ENCODE measurements at places on chromosomes 7 and 10. TPM values are rescaled to one million over a fixed set of nuclear protein-coding genes. Genes with fewer than 3 reads are reported as not detected.

MAPK8 gene
- 43.5 TPM for total RNA-seq

TMEM176B gene
- 3.3 TPM for total RNA-seq

C10orf53 gene
- total RNA-seq: not detected

TDRD1 gene
- total RNA-seq: under 0.01 TPM

TAS2R38 gene
- not detected for total RNA-seq

IKZF1 gene
- total RNA-seq: 29.6 TPM

- no peak within 1 kb of the TSS for H3K27ac ChIP-seq
- H3K4me3 ChIP-seq: no peak within 1 kb of the TSS
- DNase-seq: no peak
- H3K27me3 ChIP-seq: peaks cover 5% of the 10 kb centered on the region
- H3K36me3 ChIP-seq: no peaks in the 10 kb centered on the region
- H3K4me1 ChIP-seq: peaks cover 5% of the 10 kb centered on the region
Measured at GRCh38 chr10:35605191-35605590, at the start of gene GJD4. Gene GJD4 (plus strand): TSS chr10:35605341. CDS start chr10:35605568, 227 bp downstream.

DNA sequence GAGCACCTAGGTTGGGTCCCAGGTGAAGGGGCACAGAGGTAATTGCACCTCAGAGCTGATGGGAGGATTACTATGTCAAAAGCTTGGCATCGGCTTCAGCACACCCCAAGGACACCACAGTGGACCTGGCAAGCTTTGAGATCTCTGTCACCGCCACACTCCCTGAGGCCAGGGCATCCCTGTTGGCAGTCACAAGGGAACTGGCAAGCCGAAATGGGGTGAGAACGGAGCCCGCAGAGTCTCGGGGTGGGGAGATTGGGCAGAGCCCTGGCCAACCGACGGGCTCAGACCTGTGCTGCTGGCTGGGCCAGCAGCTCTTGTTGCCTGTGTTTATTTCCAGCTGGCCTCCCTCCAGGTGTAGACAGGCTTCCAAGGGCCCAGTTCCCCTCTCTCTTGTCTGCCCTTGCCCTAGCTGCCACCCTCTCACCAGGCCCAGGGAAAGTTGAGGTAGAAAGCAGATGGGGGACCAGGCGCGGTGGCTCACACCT lies 2.5 kb downstream of the HSPB1 start:
- no peaks in the 10 kb centered on the region for H3K27me3 ChIP-seq
- DNase-seq: no peak
- H3K4me1 ChIP-seq: peaks cover 87% of the 10 kb centered on the region
- H3K36me3 ChIP-seq: peaks cover 18% of the 10 kb centered on the region
- peak overlapping the region; percentile 97 for H3K27ac ChIP-seq

DNA sequence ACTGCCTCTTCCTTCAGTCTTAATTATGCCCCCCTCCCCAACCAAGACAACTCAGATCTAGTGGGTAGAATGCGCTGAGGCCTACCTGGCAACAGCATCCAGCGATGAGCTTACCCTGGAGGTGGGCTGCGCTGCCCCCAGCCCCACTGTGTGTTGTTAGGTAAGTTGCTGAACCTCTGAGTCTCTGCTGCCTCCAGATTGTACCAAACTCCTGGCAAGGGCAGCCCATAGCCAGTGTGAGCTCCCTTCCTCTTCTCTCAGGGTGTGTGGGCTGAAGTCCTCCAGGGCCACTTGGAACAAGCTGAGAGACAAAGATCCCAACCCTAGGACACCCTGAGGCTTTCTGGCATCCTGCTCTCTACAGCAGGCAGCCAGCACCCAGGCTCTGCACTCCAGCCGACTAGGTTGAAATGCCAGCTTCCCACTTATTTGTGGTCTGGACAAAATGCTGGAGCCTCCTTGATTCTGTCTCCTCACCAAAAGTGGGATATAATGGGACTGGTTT lies 135.3 kb downstream of the ARHGAP22 start:
- no peaks in the 10 kb centered on the region for H3K27me3 ChIP-seq
- no peak overlapping the region for H3K27ac ChIP-seq
- H3K4me3 ChIP-seq: no peak overlapping the region
- no peaks in the 10 kb centered on the region for H3K36me3 ChIP-seq
- DNase-seq: no peak

DNA sequence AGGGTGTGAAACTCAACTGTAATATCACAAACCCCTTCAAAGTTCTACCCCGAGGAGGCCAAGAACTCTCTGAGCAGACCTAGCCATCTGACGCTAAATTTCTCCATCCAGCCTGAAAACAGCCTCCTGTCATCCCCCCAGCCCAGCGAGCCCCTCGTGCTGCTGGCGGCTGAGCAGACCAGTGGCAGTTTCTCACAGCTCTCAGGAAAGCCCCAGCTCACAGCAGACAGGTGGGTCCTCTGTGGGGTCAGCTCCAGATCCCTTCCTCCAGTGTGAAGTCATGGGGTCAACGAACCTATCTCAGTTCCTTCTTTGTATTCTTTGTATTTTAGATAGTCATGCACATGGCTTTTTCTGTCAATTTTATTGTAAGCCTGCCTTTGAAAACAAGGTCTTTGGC lies 7.8 kb downstream of the GARIN1A start:
- H3K27me3 ChIP-seq: no peaks in the 10 kb centered on the region
- no peak overlapping the region for H3K4me3 ChIP-seq
- H3K36me3 ChIP-seq: no peaks in the 10 kb centered on the region

DNA sequence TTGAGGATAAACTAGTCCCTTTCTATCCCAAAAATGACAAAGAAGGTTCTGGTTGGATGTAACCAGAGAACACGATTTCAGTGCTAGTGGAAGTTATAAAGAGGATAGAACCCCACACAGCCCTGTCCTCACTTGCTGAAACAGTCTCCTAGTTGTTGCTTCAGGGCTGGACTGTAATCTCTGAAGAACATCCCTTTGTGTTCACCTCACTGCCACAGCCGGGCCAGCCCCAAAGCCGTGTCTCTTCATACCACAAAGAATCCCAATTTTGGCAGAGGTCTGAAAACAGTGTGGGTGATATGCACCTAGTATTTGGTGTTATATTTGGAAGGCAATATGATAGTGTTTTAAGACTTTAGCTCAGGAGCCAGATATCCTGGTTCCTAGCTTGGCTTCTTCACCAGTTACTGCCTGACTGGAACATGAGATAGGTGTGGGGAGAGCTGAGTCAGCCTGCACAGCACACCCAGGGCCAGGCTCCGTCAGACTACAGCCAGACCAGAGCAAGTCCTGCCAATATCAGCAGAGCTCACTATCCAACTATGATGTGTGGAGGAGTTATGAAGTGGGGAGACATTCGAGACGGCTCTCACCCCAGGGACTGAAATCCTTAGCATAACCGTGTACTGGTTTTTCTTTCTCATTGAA lies 21.2 kb downstream of the CYP3A4 start:
- H3K4me3 ChIP-seq: no peak overlapping the region
- H3K27me3 ChIP-seq: no peaks in the 10 kb centered on the region
- no peaks in the 10 kb centered on the region for H3K36me3 ChIP-seq
- no peaks in the 10 kb centered on the region for H3K4me1 ChIP-seq
- DNase-seq: no peak

DNA sequence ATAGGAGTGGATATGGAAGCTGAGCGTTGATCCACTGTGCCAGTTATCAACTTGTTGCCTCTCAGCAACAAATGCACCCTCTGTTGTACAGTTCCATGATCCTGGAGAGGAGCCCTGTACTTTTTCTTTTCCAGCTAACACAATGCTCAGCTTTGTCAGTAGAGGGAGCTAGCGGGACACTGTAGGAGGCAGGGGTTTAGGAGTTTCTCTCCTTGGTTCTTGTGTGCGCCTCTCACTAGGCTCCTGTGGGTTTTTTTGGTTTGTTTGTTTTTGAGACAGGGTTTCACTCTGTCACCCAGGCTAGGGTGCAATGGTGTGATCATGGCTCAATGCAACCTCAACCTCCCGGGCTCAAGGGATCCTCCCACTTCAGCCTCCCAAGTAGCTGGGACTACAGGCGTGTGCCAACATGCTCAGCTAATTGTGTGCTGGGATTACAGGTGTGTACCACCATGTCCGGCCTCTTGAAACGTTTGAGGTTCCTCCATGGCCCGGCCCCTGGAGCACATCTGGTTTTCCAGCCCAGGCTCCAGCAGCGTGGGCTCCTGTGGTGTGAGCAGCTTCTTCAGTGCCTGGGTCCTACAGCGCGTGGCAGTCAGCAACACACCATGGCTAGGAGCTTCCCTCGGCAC lies 12.0 kb upstream of the MARVELD1 start:
- H3K36me3 ChIP-seq: no peaks in the 10 kb centered on the region
- no peaks in the 10 kb centered on the region for H3K27me3 ChIP-seq
- H3K27ac ChIP-seq: no peak overlapping the region
- no peak overlapping the region for H3K4me3 ChIP-seq
- H3K4me1 ChIP-seq: peaks cover 8% of the 10 kb centered on the region

DNA sequence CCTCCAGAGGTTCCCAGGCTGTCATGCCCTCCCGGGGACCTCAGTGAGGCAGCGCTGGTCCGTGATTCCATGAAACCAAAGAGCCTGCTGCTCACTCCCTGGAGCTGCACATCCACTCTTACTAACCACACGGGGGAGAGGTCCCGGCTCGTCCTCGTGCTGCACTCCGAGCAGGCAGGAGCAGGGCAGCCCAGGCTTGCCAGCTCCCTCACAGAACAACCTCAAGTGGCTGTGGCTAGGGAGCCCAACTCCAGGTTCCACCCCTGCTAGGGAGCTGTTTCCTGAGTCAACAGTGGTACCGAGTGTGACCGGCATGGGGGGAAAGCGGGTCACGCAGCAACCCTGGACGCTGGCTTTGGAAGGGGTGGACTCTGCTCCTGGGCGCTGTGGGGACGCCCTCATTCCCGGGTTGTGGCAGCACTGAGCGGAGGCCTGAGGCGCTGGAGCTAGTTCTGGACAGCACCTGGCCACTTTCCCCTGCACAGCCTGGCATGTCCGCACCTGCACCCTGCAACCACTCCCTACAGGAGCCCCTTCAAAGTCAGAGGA lies 27.9 kb upstream of the PPP2R2D start:
- H3K36me3 ChIP-seq: no peaks in the 10 kb centered on the region
- H3K4me3 ChIP-seq: no peak overlapping the region
- DNase-seq: no peak

- no peak overlapping the region for H3K4me3 ChIP-seq
- H3K36me3 ChIP-seq: no peaks in the 10 kb centered on the region
- DNase-seq: no peak
- H3K27ac ChIP-seq: no peak overlapping the region
Measured at GRCh38 chr10:78162853-78163252, 129.2 kb downstream of the RPS24 start.

DNA sequence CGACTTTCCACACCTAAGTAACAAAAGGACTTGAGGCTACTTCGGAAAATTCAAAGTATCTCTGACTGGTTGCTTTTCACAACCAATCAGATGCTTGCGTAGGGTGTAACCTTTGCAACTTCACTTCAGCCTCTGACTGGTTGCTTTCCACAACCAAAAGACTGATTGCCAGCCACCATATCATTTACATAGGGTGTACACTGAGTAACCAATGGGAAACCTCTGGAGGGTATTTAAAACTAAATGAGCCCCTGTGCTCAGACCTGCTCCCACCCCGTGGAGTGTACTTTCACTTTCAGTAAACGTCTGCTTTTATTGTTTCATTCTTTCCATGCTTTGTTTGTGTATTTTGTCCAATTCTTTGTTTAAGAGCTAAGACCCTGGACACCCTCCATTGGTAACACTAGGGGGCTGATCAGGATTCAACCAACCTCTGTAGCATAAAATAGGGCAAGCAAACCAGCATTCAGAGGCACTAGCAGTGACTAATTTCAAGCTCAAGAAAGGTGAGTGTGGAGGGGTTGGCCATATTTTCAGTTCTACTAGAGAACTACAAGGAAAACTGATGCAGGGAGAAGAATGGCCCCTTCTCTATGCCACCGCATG lies 390.8 kb downstream of the POM121L12 start:
- no peak for DNase-seq
- no peaks in the 10 kb centered on the region for H3K36me3 ChIP-seq
- no peak overlapping the region for H3K4me3 ChIP-seq
- no peaks in the 10 kb centered on the region for H3K4me1 ChIP-seq
- H3K27ac ChIP-seq: no peak overlapping the region

GRCh38 chr7:92645114-92646061 lies 55.2 kb upstream of the FAM133B start:
- no peak overlapping the region for H3K4me3 ChIP-seq
- peaks cover 25% of the 10 kb centered on the region for H3K4me1 ChIP-seq
- no peaks in the 10 kb centered on the region for H3K36me3 ChIP-seq
- no peak for DNase-seq
- H3K27me3 ChIP-seq: no peaks in the 10 kb centered on the region
- peak overlapping the region; percentile 72 for H3K27ac ChIP-seq

DNA sequence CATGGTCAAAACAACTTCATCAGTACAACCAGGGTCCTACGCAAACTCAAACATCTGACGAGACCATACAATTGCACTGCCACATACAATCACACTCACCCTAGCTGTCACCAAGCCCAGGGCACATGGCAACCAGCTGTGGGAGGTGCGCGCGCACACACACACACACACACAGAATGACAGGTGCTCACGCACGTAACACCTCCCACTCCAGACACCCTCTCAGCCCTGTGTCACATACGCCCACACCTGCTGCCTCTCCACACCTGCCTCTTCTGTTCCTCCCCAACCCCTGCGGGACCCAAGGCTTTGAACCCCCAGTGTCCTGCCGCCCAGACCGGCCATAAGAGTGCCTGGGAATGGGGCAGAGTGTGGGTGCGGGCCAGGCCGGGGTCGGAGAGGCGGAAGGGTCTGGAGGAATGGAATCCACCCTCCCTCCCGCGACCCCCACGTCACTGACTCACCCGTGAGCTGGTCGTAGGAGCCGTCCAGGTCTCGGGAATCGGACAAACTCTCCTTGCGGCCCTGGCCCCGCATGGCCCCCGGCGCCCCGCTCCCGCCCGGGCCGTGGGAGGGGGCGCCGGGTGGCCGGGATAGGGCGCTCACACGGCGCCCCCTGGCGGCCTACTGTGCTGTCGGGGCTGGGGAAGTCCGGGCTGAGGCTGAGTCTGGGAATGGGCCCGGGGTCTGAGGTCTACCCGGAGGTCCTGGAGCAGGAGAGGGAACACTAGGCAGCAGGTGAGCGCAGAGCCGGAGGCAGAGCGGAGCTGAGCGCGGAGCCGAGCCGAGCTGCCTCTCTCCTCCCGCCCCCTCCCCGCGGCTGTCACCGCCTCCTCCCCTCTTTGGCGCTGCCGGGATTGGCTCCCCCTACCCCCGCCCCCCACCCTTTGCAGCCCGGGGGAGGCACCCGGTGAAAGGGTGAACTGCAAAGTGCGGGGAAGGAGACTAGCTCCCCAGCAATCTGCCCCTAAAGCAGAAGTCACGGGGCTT lies at the start of gene KCNIP2:
TSS of gene KCNIP2 (minus strand) at position 769 of the 990 bp plus-strand sequence. CDS start at position 537, 232 bp downstream.
- H3K27ac ChIP-seq: no peak within 1 kb of the TSS
- DNase-seq: no peak
- peak within 1 kb of the TSS; percentile 25 for H3K4me3 ChIP-seq
- no peaks in the 10 kb centered on the region for H3K27me3 ChIP-seq
- peaks cover 23% of the 10 kb centered on the region for H3K4me1 ChIP-seq
- H3K36me3 ChIP-seq: peaks cover 34% of the 10 kb centered on the region

DNA sequence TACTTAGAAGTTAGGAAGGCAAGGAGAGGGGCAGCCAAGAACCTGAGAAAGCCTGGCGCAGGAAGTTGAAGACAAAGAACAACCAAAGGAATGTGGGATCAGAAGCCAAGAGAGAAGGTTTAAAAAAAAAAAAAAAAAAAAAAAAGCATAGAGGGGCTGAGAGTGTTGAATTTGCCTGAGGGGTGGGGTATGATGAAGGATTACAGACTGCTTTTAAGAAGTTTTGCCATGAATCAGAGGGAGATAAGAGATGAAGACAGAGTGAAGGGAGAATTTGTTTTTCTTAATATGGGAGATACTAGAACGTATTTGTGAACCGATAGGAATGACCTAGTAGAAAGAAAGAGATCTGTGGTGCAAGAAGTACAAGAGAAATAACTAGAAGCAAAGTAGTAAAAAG lies 6.7 kb downstream of the SLC26A4 start:
- H3K4me3 ChIP-seq: no peak overlapping the region
- H3K4me1 ChIP-seq: no peaks in the 10 kb centered on the region
- no peak for DNase-seq
- no peaks in the 10 kb centered on the region for H3K27me3 ChIP-seq
- H3K27ac ChIP-seq: no peak overlapping the region

- H3K4me3 ChIP-seq: no peak overlapping the region
- H3K27ac ChIP-seq: no peak overlapping the region
- no peaks in the 10 kb centered on the region for H3K36me3 ChIP-seq
Measured at GRCh38 chr10:111107023-111107422, 30.2 kb downstream of the ADRA2A start.
